Activated CD8-positive, alpha-beta memory T cell treated with anti-CD3 and anti-CD28 coated beads, Interleukin-2, amount 50 U/mL, for 4 hours (primary cell): ENCODE measurements at places on chromosomes 7 and 10.

DNA sequence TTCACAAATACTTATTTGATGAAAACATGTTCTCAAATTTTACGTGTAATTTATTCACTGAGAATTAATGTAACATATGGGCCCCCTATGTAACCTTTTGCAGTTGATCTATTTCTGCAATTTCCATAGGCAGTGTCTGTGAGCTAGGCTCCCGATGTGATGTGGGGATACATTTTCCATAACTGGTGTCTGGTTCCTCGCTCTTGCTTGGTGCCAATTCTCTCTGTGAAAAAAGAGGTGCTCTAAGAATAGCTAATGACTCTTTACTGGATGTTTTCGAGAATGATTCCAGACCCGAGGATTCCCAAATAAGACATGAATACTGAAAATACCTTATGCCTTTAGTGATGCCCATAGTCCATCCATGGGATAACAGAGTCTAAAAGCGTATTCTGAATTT lies 286.7 kb upstream of the FZD8 start:
- DNase-seq, result no peak

DNA sequence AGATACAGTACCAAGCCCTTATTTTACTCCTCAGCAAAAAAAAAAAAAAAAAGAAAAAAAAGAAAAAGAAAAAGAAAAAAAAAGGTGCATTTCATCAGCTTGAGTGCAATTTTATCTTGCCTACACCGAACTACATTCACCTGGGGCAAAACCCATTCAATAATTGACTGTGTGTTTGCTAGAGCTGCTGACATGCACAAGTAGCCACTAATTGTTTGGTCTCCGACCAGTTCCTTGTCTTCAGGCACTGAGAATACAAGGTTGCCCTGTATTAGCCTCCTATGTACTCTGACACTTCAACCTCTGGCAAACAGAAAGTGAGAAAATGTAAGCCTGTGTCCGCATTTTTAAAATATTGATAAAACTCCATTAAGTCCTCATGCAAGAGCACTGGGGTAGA lies 1579.4 kb upstream of the LRRTM3 start:
- no peak for DNase-seq

DNA sequence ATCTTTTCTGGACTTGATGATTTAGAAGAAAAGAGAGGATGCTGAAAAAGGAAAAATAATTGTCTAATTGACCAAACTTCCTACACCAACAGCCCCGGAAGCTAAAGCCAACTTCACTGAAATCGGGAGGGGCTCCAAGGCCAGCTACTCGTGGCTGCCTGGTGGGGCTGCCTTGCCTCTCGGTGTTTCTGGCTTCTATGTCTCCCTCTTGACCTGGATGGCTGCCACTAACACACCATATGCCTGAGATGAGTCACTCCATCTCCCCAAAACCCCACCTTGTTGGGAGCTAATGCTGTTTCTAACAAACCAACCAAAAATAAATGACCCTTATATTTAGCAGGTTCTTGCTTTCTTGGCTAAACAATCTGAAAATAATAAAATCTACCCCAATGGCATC lies 87.6 kb upstream of the AFAP1L2 start:
- no peak for DNase-seq

- DNase-seq, result no peak
These were observed 9.6 kb downstream of the CCL24 start for GRCh38 chr7:75804004-75804403.

- no peak for DNase-seq
These were observed 812 bp upstream of the IDE start for GRCh38 chr10:92574548-92575261.

DNA sequence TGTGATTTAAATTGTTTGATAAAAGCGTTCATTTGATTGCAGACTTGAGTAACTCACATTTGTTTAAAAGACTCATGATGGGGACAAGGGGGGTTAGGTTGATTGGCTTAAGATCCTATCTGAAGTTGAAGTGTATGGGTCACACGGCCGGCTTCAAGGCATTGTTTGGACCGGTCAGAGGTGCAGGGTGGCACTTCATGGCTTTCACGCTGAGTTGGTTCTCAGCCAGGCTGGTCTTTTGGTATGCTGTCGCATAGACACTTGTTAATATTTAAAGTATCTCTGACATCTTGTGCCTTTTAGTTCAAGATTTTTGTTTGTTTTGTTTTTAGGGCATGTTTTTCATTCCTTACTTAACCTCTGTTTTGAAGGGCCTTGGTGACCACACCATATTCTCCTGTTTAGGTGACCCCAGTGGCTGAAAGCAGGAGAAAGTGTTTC lies 58.1 kb downstream of the CCNY start:
- DNase-seq, result no peak

DNA sequence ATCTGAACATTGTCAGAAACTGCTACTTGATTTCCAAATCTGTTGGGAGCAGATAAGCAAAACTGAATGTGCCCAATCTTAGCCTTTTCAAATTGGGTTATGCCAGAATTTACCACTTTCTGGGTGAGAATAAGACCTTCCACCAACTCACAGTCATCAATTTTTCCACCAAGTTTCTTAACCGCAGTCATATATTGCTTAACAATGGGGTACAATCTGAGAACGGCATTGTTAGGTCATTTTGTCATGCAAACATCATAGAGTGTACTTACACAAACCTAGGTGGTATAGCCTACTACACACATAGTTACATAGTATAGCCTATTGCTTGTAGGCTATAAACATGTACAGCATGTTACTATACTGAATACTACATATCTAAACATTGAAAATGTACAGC lies 16.0 kb downstream of the MRPS33 start:
- DNase-seq, result no peak

DNA sequence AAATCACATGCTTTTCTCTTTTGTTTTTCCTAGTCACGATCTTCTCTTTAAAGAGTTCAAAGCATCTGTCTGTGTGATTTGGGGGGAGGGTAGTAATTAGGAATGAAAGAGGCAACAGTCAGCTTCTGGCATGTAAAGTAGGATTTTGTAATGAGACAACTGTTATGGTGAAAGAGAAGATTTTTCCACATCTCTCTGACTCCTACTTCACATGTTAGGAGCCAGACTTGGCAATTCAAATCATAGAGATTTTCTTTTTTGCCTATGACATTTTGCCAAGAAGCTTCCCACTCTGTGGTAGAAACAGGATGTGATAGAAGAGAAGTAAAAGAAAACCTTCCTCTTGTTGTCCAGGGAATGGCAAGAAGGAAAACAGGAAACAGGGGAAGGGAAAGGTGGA lies 38.3 kb upstream of the KLHL7 start:
- no peak for DNase-seq

GRCh38 chr10:93123766-93124165 lies 50.1 kb downstream of the CYP26A1 start:
- DNase-seq, result no peak

- no peak for DNase-seq
These were observed 440.6 kb downstream of the PARD3 start for GRCh38 chr10:34374356-34375045.

DNA sequence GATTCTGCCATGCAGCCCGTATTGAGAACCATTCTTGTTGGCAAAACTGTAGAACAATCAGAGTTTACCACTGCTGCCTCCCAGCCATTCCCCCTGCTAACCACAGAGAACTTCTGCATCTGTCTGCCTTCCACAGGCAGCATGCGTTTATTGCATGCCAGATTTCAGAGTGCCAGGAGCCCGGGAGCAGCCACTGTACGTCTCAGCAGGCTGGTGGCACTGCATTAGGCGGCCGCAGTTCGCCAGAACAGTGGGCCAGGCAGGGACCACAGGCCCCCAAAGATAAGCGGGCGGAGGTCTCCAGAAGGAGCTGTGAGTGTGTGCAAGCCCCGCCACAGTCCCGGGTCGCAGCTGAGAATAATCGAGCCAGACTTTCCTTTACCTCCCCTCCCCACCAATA lies 31.8 kb downstream of the ZNF467 start:
- DNase-seq, result no peak

DNA sequence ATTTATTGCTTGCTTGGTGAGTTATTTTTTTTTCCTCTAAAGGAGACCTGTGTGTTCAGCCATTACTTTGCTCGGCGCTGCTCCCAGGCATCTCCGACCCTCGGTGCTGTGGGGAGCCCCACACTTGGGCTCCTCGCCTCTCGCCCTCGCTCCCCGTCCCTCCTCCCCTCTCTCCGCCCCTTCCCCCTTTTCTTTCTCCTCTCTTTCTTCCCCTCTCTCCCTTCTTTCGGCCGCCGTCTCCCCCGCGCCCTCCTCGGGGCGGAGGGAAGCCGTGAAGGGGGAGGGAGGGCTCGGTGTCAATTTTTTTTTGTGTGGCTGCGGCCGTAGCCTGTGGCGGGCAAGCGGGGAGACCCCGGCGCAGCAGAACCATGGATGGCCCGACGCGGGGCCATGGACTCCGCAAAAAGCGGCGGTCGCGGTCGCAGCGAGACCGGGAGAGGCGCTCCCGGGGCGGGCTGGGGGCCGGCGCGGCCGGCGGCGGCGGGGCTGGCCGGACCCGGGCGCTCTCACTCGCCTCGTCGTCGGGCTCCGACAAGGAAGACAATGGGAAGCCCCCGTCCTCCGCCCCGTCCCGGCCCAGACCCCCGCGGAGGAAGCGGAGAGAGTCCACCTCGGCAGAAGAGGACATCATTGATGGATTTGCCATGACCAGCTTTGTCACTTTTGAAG lies 1.1 kb downstream of the AUTS2 start:
- DNase-seq, result no peak

- no peak for DNase-seq
These were observed 33.5 kb upstream of the PDZD8 start for GRCh38 chr10:117408436-117409384.

GRCh38 chr10:131248376-131249165 lies 63.0 kb downstream of the TCERG1L start:
- no peak for DNase-seq

DNA sequence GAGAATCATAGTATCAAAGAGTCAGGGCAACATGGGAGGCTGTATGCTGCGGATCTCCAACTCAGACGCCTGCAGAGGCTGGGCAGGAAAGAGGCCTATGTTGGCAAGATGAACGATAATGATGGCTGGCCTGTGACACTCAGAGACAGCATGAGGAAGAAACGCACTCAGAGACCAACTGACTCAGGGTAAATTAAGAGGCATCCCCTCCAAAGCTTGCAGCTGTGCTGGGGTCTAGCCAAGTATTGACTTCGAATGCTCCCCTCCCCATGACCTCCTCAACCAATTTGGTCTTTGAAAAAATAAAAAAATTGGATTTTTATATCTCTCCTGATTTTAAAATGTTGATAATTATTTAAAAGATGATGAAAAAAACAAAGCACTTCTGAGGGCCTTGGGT lies 718.9 kb downstream of the GRID1 start:
- DNase-seq, result no peak

GRCh38 chr10:60733826-60734225 lies 44.5 kb upstream of the CDK1 start:
- no peak for DNase-seq

- no peak for DNase-seq
These were observed 208.6 kb downstream of the ZNF365 start for GRCh38 chr10:62582804-62583208.

GRCh38 chr10:87850742-87851205 lies 12.6 kb downstream of the KLLN start:
- DNase-seq, result peak; percentile 50
